ENCODE measurements at places on chromosomes 2 and 18. TPM values are rescaled to one million over a fixed set of nuclear protein-coding genes. Genes with fewer than 3 reads are reported as not detected.

SEPTIN2 gene
- total RNA-seq = 373 TPM

MYO1B gene
- 91.6 TPM for total RNA-seq

TCF4 gene
- 65.2 TPM for total RNA-seq

NPAS2 gene
- total RNA-seq = 8.3 TPM

SPATA3 gene
- total RNA-seq = not detected

HTR2B gene
- 0.73 TPM for total RNA-seq
